ENCODE measurements at places on chromosomes 16 and 17.

GRCh38 chr17:16515933-16516332 is 23.9 kb upstream of the LRRC75A start:
- H3K36me3 ChIP-seq = no peaks in the 10 kb centered on the region
- no peaks in the 10 kb centered on the region for H3K4me1 ChIP-seq
- H3K4me3 ChIP-seq = no peak overlapping the region
- no peak overlapping the region for H3K27ac ChIP-seq
- H3K27me3 ChIP-seq = no peaks in the 10 kb centered on the region
- DNase-seq = no peak

GRCh38 chr17:62051053-62051452 is 14.0 kb downstream of the MED13 start:
- no peak for DNase-seq
- H3K4me1 ChIP-seq = peaks cover 18% of the 10 kb centered on the region
- no peaks in the 10 kb centered on the region for H3K27me3 ChIP-seq
- no peak overlapping the region for H3K4me3 ChIP-seq
- peaks cover 56% of the 10 kb centered on the region for H3K36me3 ChIP-seq
- no peak overlapping the region for H3K27ac ChIP-seq

- no peak for DNase-seq
- H3K4me1 ChIP-seq = peaks cover 19% of the 10 kb centered on the region
- no peak overlapping the region for H3K27ac ChIP-seq
- H3K27me3 ChIP-seq = no peaks in the 10 kb centered on the region
- H3K4me3 ChIP-seq = no peak overlapping the region
These were observed 14.2 kb downstream of the CDRT4 start for GRCh38 chr17:15453246-15453645.

DNA sequence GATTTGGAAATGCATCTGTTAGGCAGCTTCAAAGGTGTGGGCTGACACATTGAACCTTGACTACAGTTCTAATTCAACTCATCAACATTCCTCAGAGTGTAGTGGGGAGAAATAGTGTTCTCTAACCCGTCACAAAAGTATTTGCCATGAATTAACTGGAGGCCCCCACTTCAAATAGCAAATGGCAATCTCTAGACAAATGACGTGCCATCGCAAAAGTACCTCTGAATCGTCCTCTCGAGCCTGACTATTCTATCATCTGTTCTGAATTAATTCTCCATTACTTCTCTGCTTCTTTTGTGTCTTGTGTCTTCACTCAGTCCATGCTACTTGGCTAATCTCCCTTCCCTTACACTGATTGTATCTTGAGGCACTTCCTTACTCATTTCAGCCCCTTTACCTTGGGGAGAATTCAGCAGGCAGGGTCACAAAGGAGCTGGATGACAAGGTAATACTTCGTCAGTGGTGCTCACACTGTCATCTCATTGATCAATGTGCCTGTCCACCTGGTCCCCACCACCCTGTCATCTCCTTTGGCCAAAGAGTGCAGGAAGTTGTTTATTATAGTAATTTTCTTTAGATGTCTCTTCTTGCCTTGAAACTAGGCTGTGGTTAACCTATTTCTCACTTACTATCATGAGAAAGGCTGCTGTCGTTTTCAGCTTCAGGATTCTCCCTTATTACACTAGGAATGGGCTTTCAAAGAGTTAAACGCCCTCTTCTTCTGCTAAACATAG is 108.4 kb downstream of the SYCE1L start:
- no peaks in the 10 kb centered on the region for H3K4me1 ChIP-seq
- no peak overlapping the region for H3K27ac ChIP-seq
- no peak overlapping the region for H3K4me3 ChIP-seq
- DNase-seq = no peak
- no peaks in the 10 kb centered on the region for H3K27me3 ChIP-seq
- no peaks in the 10 kb centered on the region for H3K36me3 ChIP-seq

DNA sequence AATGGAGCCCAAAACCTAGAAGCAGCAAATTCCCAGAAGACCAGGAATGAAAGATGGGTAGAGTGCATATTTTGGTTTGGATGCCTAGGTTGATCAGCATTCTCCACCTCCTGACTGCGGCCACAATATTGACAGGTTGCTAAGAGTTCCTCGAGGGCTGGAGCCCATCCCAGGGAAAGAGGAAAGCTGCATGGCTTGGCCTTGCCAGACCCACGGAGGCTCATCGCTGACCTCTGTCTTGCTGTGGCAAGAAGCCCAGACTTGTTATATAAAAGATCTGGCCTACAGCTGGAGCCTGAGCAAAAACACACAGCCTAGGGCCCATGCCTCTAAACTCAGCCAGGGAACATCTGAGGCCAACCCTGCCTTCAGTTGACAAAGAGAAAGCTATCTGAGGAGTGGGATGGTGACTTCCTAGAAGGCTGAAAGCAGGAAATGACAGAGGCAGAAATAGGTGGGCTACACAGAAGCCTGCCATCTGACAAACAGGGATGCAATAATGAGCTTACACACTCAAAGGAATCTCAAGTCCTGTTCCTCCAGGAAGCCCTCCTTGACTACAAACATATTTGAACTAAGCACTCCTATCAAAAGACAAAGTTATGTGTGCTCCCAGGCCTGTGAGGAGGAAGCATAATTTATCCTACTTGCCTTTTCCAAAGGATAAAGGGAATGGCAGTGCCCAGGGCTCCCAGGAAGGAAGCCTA is 22.5 kb upstream of the SLC35B1 start:
- H3K27ac ChIP-seq = peak overlapping the region; percentile 81
- peaks cover 15% of the 10 kb centered on the region for H3K4me1 ChIP-seq
- H3K4me3 ChIP-seq = no peak overlapping the region
- DNase-seq = peak; percentile 16

DNA sequence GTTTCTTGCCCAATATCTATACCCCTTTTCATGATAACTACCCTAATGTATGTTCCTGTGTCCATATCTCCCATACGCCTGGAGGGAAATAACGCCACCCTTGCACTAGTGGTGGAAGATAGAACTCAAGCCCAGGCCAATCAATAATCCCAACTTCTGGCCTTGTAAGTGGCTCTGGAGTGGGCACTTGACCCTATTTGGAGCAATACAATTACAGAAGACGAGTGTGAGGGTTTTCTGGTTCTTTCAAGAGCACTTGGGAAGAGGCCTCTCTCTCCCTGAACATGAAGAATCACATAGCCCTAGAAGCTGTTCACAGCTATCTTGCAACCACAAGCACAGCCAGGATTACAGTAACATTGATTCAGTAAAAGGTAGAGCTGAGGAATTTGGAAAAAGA is 217.9 kb downstream of the RAB11FIP4 start:
- no peaks in the 10 kb centered on the region for H3K4me1 ChIP-seq
- no peak overlapping the region for H3K27ac ChIP-seq
- DNase-seq = no peak
- H3K27me3 ChIP-seq = no peaks in the 10 kb centered on the region
- no peaks in the 10 kb centered on the region for H3K36me3 ChIP-seq
- H3K4me3 ChIP-seq = no peak overlapping the region

- H3K27ac ChIP-seq = peak overlapping the region; percentile 35
- peak overlapping the region; percentile 55 for H3K4me3 ChIP-seq
- no peaks in the 10 kb centered on the region for H3K36me3 ChIP-seq
- no peaks in the 10 kb centered on the region for H3K27me3 ChIP-seq
- no peaks in the 10 kb centered on the region for H3K4me1 ChIP-seq
These were observed 42.9 kb upstream of the TEKT3 start for GRCh38 chr17:15384142-15384787.

GRCh38 chr16:4847774-4848587 is 700 bp downstream of the UBN1 start:
- peaks cover 23% of the 10 kb centered on the region for H3K4me1 ChIP-seq
- no peaks in the 10 kb centered on the region for H3K27me3 ChIP-seq
- H3K27ac ChIP-seq = peak overlapping the region; percentile 97
- H3K36me3 ChIP-seq = peaks cover 21% of the 10 kb centered on the region

DNA sequence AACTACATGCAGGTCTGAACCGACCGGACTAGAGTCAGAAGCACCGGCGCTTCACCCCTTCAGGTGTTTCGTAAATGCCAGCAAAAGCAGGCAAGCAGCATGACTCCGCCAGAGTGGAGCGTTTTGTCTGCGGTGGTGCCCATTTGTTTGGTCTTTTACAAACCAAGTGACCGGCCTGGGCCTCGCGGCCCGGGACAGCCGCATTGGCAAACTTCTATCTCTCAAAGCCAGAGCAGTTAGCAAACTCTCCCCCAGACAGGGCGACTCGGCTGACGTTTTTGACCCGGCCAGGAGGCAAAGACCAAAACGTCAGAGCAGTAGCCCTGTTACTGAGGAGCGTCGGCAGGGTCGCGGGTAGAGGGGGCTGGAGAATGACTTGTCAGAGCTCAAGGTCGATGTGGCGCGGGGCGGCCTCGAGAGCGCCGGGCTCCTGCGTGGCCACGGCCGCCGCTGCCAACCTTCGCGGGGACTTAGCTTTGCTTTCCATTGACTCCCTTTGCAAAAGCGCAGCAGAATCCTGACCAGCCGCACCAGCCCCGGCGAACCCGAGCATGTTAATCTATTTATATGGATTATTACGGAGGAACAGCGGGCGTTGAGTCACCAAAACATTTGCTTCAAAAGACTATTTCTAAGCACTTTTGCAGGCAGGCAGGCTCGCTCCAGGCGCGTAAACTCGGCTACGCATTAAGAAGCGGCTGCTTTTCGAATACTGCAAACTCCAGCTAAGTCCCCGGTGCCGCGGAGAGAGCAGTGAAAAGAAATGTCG is 763 bp upstream of the SOX9 start:
- peak overlapping the region; percentile 52 for H3K4me3 ChIP-seq
- no peak overlapping the region for H3K27ac ChIP-seq
- no peaks in the 10 kb centered on the region for H3K36me3 ChIP-seq
- peaks cover 15% of the 10 kb centered on the region for H3K27me3 ChIP-seq
- peaks cover 2% of the 10 kb centered on the region for H3K4me1 ChIP-seq

GRCh38 chr16:54879681-54880080 is 51.0 kb upstream of the IRX5 start:
- no peaks in the 10 kb centered on the region for H3K27me3 ChIP-seq
- H3K4me1 ChIP-seq = no peaks in the 10 kb centered on the region
- no peak for DNase-seq
- no peak overlapping the region for H3K4me3 ChIP-seq
- no peaks in the 10 kb centered on the region for H3K36me3 ChIP-seq
- no peak overlapping the region for H3K27ac ChIP-seq

DNA sequence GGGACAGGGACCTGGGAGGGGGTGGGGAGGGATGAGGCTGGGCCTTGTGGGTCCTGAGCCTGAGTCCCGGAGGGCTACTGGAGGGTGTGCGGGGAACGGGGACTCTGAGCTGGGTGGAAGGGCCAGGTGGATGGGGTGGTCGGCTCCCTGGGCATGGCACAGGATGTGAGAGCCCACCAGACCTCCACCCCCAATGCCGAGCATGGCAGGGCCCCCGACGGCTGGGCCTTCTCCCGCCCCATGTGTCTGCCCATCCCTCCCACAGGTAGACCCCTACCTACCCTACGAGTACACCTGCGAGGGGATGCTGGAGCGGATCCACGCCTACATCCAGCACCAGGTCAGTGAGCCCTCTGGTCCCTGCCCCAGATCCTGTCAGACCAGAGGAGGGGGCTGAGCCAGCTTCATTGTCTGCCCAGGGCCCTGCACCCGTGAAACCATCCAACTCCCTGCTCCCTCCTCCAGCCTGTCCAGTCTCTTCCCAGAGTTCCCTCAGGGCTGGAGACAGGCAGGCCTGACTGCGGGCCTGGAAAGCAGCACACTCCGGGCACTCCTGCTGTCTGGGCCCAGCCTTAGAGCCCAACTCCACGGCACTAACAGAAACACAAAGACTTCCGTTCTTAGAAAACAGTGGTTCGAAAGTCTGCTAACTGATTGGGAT is 78.0 kb downstream of the MGAT5B start:
- DNase-seq = no peak
- H3K27ac ChIP-seq = no peak overlapping the region
- no peak overlapping the region for H3K4me3 ChIP-seq

DNA sequence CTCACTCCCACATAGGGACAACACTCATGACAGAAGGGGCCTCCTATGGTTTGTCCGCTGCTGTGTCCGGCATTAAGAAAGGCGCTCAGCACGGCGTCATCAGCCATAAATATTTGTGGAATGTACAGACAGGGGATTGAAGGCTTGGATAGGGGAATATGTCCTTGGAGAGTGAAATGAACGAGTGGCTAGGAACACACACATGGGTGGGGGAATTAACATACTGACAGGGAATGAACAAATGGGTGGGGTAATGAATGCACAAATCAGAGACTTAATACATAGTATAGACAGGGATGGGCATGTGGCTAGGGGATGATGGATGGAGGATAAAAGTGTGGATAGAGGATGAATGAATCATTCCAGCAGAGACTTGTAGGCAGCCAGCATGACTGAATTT is 154.0 kb upstream of the HSBP1 start:
- H3K36me3 ChIP-seq = no peaks in the 10 kb centered on the region
- no peak overlapping the region for H3K4me3 ChIP-seq
- no peaks in the 10 kb centered on the region for H3K27me3 ChIP-seq

DNA sequence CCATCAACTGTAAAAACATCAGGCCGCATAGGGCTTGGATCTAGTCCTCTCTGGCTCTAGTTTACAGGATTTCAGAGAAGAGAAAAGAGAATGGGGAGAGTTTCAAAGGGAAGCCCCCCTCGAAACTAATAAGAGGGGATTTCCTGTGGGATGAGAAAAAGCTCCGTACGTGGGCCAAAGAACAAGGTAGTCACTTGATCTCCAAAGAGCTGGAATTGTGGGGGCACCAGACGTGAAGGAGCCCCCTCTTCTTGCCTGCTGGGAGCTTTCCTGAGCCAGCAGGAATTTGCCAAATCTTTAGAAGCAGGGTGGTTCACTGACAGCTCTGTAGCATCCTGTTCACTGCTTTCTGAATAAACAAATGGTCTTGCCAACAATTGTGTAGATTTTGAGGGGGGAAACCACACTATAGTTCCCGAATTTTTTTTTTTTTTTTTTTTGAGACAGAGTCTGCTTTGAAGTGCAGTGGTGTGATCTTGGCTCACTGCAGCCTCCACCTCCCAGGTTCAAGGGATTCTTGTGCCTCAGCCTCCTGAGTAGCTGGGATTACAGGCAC is 7.0 kb upstream of the TMIGD1 start:
- DNase-seq = no peak
- H3K27ac ChIP-seq = no peak overlapping the region
- H3K4me3 ChIP-seq = no peak overlapping the region
- no peaks in the 10 kb centered on the region for H3K27me3 ChIP-seq
- peaks cover 4% of the 10 kb centered on the region for H3K4me1 ChIP-seq

DNA sequence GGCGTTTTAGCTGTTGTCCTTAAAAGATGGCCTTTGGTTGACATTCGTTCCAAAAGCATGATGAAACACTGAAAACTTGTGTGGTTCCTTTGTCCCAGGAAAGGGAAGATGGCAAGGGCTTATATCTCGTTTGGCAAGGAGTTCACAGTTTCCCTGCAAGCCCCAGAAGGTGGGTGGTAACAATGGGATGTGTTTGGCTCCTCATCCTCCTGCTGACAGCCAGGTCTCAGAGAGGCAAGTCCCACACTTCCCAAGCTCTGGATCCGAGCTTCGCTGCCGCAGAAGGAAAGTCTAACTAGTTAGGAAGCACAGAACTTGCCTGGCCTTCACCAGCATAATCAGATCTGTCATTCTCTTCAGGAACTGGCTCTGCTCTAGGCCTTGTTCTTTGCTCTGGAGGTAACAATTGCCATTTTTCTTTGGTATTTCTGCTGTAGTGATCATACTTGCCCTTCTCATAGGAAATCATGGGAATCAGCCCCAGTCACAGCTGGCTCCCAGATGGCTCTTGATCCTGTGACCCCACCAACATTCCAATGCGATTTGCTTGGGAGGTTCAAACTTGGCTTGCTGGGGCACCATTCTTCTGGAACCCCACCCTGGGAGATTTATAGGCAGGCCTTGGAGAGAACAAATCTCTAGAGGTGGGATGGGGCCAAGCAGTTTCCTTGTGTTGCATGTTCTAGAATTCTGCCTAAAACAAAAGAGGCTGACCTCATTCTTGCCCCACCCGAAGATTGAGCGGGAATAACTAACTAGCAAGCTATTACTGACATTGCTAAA is 17.9 kb downstream of the KPNA2 start:
- no peaks in the 10 kb centered on the region for H3K36me3 ChIP-seq
- no peak overlapping the region for H3K27ac ChIP-seq
- H3K27me3 ChIP-seq = no peaks in the 10 kb centered on the region
- H3K4me1 ChIP-seq = peaks cover 4% of the 10 kb centered on the region
- no peak overlapping the region for H3K4me3 ChIP-seq

All from ascending aorta (tissue), 2 donors.